Hippocampal formation (tissue), 2 donors: ENCODE measurements at places on chromosomes 7 and 10.
A peak's percentile ranks its signal among the peaks of the same experiment; 100 is the strongest.

- no peak for DNase-seq
Measured at GRCh38 chr7:75565132-75565837, 73.2 kb downstream of the SPDYE5 start.

GRCh38 chr7:151732834-151733592 is 143.9 kb downstream of the PRKAG2 start:
- no peak for DNase-seq

DNA sequence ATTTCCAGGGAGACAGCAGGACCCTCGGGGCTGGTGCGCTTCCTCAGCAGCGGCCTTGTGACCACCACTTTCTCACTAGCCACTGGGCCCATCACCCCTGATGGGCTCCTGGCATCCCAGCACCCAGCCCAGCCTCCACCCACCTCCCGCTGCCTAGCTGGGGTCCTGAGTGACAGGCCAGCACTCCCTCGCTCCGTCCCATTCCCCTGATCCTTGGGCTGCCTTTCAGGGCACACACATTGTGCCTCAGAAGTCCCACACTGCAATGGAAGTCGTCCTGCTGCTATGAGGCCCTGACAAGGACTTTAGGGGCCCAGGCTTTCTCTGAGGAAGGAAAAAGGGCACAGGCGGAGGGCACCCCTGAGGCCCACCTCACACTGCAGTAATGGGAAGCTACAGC is 12.4 kb downstream of the CAMK2B start:
- DNase-seq, result no peak

DNA sequence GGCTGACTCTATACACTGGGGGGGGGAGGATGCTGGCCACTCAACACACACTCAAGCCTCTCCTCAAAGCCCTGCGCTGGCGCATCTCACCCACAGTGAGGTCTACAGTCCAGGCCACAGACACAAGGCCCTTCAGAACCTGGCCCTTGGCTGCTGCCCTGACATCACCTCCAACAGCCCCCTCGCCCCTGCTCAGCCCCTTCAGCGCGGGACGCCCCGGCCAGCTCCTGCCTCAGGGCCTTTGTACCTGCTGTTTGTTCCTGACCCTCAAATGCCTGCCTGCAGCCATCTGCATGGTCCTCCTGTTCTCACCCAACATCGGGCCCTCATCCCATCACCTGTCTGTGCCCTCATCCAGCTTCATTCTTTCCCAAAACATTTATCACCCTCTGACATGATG is 572.6 kb downstream of the DNAJB6 start:
- no peak for DNase-seq

DNA sequence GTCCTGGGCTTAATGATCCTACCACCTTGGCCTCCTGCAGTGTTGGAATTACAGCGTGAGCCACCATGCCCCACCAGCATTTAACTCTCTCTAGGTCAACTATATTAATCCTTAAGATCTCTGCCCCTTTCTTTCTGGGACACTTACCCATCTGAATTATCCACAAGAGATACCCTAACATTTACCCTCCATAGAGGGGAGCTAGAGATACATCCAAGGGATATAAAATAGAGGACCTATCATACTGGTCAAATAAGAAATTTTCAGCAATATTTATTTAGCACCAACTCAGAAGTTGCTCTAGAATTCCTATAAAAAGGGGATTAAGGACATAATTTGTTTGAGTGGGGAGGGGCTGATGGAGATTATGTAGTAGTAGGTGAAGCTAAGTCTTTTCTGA is 96.5 kb downstream of the OTUD1 start:
- no peak for DNase-seq

DNA sequence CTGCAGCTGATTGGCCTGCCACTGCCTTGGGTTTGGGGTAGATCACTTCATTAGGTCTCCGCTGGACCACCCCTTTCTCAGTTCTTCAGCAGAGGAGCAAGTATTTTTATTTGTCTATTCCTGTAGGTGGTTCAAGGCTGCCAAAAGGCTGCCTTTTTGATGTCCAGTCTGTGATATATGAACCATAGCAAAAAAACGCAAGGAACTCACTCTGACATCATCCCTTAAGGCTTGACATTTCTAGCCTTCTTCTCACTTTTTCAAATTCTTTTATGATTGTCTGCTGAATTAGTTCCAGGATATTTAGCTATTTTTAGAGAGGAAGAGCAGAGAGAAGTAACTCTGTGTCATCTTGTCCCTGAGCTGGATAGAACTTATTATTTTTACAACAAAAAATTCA is 269.2 kb downstream of the BAMBI start:
- DNase-seq, result no peak

DNA sequence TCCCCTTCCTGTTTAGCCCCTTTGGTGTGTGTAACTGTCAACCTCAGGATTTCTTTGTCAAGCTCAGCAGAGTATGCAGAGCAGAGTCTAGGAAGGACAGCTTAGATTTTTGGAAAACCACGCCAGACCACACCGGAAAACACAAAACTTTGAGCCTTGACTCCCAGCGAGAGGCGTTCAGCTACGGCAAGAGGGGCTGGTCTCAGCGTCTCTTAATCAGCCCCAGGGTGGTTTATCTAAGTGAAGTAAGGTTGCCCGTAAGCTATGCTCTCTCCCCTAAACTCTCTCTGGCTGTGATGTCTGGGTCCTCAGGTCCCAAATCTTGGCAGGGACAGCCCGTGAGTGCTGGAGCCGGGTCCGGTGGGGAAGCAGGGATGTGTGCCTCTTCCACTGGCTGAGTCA is 230.9 kb downstream of the KLF6 start:
- no peak for DNase-seq

- no peak for DNase-seq
Measured at GRCh38 chr7:157719008-157719682, 382.3 kb downstream of the DNAJB6 start.

GRCh38 chr7:105636982-105637381 is 55.7 kb upstream of the EFCAB10 start:
- no peak for DNase-seq

DNA sequence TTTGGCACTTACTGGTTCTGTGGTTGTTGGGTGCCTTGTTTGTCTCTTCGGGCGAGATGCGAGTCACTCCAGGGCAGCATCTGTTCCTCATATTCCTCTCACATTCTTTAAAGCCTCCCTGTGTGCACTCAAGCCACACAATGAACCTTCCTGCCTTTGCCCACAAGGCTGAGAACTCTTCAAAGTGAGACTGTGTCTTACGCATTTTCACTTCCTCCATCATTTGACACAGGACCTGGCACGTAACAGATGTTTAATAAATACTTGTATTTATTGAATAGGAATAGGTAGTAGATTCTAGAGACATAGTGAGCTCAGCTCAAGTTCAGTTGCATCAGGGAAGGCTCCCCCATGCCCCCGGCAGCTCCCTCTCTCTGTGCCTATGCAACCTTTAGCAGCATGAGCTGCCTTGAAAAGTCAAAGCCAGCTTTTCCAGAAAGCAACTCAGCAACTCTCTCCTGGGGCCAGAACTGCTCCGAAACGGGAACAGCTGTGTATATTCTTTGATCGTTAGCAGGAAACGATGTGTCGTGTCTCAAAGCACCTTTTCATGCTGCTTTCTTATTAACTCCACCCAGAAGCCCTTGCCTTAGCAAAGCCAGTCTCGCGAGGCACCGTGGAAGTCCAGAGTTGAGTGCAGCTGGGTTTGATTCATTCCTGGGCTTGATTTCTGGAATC is 97.5 kb downstream of the PFKFB3 start:
- DNase-seq, result no peak

GRCh38 chr7:149245244-149245643 is 5.8 kb downstream of the ZNF212 start:
- DNase-seq, result no peak

DNA sequence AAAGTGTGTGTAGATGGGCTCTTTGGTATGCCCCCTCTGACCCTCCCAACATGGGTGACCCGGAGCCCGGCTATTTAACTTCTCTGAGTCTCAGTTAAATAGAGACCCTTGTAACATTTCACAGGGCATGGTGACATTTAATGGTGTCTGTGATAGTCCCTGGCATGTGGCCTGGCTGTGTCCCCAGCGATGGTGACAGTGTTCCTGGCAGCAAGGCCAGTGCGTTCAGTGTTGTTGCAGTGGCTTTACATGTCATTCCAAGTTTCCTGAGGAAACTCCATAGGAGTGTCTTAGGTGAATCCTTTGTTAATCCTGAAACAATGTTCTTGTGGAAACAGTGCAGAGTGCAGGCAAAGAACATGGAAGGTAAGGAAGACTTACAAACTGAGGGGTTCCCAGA is 137.0 kb downstream of the RAMP3 start:
- no peak for DNase-seq

- no peak for DNase-seq
Measured at GRCh38 chr10:131907679-131908078, 6.9 kb downstream of the PPP2R2D start.

- no peak for DNase-seq
Measured at GRCh38 chr10:28343987-28344895, 41.4 kb upstream of the MPP7 start.

GRCh38 chr10:132645247-132645530 is 107.6 kb downstream of the INPP5A start:
- DNase-seq, result no peak

GRCh38 chr10:58177362-58177947 is 90.2 kb downstream of the IPMK start:
- DNase-seq, result no peak

GRCh38 chr7:140223515-140224221 is 46.9 kb upstream of the KDM7A start:
- no peak for DNase-seq

DNA sequence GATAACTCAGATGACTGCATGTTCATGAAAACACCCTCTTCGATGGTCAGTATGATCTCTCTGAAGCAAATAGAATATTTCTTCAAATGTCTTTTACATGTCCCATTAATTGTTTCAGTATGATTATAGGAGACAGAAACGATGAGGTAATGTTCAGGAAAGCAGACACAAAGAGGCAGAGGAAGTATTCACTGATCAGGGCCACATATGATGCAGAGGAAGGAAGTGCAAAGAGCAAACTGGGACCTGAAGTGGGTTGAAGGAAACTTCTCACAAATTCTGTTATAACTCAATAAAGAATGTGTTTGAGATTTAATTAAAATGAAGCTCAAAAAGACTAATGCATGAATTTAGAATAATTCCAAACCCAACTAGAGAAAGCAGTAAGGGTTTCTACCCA is 70.5 kb downstream of the TES start:
- no peak for DNase-seq

DNA sequence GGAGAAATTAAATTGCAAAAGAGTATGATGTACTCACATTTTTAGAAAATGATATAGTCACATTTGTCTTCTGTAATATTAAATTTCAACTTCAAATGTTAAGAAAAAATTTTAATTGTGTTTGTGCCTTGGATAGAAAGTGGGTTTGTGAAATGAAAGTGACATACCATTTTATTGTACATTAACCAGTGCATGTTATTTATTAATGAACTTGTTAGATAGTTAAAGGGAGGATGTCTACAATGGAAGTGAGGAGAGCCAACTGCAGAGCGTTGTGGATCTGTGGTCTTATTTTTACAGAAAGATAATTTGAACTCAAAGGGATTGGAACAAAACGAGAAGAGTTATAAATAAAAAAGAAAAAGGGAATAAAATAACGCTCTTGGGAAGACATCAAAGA is 291.7 kb downstream of the ARL4A start:
- DNase-seq, result no peak

- DNase-seq, result peak; percentile 69
Measured at GRCh38 chr7:78141522-78142281, 343.1 kb downstream of the PHTF2 start.
